Hindlimb muscle (tissue), 1 donor: ENCODE measurements at places on chromosomes 3 and 15. TPM values are rescaled to one million over a fixed set of nuclear protein-coding genes. Genes with fewer than 3 reads are reported as not detected.

Gene NSUN3
- polyA plus RNA-seq: 7.2 TPM

Gene MNS1
- polyA plus RNA-seq: 5.1 TPM

Gene THSD4
- polyA plus RNA-seq: 17.5 TPM

DNA sequence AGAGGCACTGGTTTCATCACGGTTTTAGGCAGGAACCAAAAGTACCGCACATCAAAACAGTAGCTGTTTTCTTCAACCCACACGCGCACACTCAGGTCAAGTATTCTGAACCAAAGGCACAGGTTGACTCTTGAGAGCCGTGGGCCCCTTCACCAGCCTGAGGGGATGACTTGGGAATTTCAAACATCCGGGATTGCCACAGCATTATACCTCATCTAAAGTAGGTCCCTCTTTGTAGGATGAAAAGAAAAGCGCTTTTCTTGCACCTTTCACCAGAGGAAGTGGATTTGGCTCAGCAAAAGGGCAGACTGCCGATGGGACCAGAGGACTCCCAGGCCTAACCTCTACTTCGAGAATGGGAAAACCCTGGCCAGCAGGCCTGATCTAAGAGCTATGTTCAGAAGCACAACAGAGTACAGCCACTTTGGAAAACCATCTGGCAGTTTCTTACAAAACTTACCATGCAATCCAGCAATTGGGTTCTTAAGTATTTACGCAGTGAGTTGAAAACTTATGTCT, 88.2 kb upstream of the PROK2 start:
- DNase-seq: no peak
